ENCODE measurements at places on chromosomes 2 and 18. TPM values are rescaled to one million over a fixed set of nuclear protein-coding genes. Genes with fewer than 3 reads are reported as not detected.

Gene XDH
- total RNA-seq, result 0.47 TPM

- no peak for DNase-seq
Measured at GRCh38 chr2:154910701-154911100, 212.2 kb downstream of the KCNJ3 start.

Gene CNDP1
- not detected for total RNA-seq

- no peak for DNase-seq
Measured at GRCh38 chr2:226818930-226819329, 16.9 kb upstream of the RHBDD1 start.

- DNase-seq, result no peak
Measured at GRCh38 chr2:192534072-192534471, 339.3 kb upstream of the TMEFF2 start.

Gene ANKRD30B
- not detected for total RNA-seq

DNA sequence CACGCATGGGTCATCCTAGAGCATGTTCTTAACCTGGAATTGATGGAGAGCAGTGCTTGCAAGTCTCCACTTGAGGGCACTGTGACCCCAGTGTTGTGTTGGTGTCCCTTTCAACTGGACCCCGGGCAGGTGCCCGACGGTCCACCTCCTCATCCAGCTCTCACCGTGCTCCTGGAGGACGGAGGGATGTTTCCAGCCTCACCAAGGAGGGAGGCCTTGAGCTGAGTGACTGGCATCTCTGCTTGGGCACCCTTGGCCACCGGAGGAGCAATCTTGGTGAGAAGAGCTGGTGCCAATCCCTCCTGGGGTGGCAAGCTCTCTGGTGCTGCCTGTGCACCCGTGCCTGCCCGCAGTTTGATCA is 45.4 kb upstream of the ASB18 start:
- no peak for DNase-seq

DNA sequence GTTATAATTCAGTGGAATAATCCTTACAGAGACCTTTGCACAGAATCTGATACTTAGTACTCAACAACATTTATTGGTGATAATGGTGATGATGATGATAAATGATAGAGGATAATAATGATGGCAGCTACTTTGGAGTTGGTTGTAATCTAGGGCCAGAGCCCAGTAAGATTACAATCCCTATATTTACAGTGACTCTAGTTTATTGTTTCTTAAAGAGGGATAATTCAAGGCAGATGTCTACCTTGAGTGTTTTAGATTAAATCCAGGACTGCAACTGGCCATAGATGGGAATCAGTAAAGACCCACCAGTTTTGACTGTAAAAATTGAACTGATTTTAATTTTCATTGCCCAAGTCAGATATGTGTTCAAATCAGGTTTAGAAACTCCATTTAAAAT is 813.9 kb upstream of the CNTNAP5 start:
- no peak for DNase-seq

Gene HAAO
- total RNA-seq, result not detected

Gene CPLX4
- not detected for total RNA-seq

- DNase-seq, result peak; percentile 9
Measured at GRCh38 chr2:158099716-158100115, 2.0 kb upstream of the UPP2 start.

DNA sequence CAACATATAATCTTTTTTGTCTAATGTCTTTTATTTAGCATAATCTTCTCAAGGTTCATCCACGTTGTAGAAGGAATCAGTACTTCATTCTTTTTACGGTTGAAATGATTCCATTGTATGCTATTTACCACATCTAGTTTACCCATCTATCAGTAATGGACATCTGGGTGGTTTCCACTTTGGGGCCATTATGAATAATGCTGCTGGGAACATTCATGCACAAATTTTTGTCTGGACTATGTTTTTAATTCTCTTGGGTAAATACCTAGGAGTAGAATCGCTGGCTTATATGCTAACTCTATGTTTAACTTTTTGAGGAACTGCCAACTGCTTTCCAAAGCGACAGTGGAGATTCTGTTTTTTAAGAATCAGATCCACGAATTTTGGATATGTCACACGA is 7.4 kb upstream of the GCG start:
- no peak for DNase-seq

- no peak for DNase-seq
Measured at GRCh38 chr2:16665748-16666448, at the start of gene CYRIA. Gene CYRIA (minus strand): TSS chr2:16665834. CDS start chr2:16588119, 77,715 bp downstream.

Gene FAM110C
- total RNA-seq, result 0.62 TPM
